Nephron progenitor cell (in vitro differentiated cells): ENCODE measurements at places on chromosomes 2 and 18.

DNA sequence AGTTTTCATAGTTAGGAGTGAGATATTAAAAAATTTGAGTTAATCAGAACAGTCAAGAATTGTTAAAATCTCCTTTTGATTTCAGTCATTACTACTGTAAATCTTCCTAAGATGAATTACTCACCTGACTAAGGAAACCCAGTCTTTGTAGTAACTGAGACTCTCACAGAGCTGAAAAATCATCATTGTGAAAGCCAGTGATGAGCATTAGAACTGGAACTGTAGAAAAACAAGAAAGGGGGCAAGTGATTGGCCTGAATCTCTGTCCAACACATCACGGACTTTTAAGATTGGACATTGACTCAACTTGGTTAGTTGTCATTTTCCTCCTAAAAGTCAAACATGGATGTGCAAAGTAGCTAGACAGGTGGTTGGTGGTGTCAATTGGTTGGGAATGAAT is 21.9 kb downstream of the SETBP1 start:
- DNase-seq = no peak

- DNase-seq = peak; percentile 13
Measured at GRCh38 chr2:213189001-213189899, 37.8 kb upstream of the IKZF2 start.

- peak; percentile 19 for DNase-seq
Measured at GRCh38 chr2:205283736-205284270, 398.5 kb upstream of the NRP2 start.

GRCh38 chr2:36613801-36614200 is 15.8 kb upstream of the FEZ2 start:
- no peak for DNase-seq

DNA sequence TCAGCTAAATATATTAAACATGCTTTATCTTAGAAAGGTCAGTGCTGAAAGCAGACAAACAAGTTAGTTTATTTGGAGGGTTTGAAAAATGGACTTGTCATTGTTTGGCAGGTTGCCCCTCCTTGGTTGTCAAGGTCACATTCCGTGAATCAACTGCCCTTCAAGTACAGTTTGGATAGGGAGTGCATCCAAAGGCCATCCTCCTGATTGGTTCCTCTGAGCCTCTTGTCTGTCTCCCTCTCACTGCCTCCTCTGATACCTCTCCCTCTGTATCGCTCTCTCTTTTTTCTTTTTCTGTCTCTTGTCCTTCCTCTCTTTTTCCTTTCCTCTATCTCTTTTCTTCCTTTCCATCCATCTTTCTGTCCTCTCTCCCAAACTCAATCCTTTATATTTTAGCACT is 5.4 kb downstream of the ITGAV start:
- no peak for DNase-seq

- DNase-seq = no peak
Measured at GRCh38 chr2:228801451-228801850, 469.6 kb downstream of the PID1 start.

GRCh38 chr2:233082222-233082930 is 22.2 kb downstream of the INPP5D start:
- no peak for DNase-seq
